ENCODE measurements at places on chromosomes 16 and 17.

DNA sequence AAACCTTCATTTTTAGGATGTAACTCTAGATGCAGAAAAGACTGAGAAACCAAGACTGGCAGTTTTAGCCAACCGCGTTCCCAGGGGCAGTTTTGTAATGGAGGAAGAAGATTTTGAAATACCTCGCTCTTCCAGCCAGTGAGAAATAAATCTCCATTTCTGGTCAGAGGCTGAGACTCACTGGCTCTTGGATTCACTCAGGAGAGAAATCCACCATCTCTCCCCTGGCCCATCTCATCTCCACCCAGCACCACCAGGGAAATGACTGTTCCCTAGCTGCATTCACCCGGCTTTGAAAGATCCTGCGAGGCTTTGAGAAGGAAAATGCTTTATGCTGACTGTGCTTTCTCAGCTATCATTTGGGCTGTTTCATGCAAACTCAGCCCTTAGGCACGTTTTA is 185.2 kb downstream of the SOX9 start:
- no peaks in the 10 kb centered on the region for H3K27me3 ChIP-seq
- H3K36me3 ChIP-seq, result no peaks in the 10 kb centered on the region
- H3K4me1 ChIP-seq, result no peaks in the 10 kb centered on the region
- H3K4me3 ChIP-seq, result no peak overlapping the region
- H3K27ac ChIP-seq, result no peak overlapping the region
- no peak for DNase-seq

DNA sequence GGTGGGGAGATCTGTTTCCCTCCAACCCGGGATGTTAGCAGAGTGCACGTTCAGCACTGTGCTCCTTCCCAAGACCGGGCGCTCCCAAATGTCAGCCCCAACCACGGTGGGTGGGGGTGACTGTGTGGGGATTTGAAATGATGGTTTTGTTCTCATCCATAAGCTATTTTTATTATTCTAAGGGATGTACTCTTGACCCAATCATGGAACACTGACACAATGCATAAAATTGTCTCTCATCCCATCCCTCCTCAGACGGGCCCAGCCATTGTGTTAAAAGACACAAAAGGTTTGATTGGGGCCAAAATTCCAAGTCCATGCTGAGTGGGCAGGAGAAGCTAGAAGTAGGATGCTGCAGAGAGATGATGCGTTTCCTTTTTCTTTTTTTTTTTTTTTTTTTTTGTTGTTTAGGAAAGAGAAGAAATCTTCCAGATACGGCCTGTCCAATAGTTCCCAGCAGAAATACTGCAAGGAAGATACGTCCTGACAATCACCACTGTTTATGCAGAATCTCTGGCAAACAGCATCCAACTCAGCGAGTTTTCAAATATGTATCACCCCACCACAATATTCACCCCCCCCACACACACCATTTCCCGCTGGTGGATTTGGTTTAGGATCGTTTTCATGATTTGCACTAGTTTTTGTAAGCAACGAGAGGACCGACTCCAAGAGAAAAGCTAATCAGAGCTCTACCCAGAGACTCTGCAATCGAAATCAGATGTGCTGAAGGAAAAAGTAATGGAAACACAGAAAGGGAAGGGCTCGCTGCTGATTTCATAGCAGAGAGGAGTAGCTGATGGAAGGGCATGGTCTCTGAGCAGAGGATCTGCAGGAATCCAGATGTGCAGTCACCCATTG is 163.5 kb upstream of the DYNLRB2 start:
- no peaks in the 10 kb centered on the region for H3K36me3 ChIP-seq
- H3K27me3 ChIP-seq, result no peaks in the 10 kb centered on the region
- H3K4me3 ChIP-seq, result no peak overlapping the region
- H3K4me1 ChIP-seq, result no peaks in the 10 kb centered on the region
- DNase-seq, result no peak

DNA sequence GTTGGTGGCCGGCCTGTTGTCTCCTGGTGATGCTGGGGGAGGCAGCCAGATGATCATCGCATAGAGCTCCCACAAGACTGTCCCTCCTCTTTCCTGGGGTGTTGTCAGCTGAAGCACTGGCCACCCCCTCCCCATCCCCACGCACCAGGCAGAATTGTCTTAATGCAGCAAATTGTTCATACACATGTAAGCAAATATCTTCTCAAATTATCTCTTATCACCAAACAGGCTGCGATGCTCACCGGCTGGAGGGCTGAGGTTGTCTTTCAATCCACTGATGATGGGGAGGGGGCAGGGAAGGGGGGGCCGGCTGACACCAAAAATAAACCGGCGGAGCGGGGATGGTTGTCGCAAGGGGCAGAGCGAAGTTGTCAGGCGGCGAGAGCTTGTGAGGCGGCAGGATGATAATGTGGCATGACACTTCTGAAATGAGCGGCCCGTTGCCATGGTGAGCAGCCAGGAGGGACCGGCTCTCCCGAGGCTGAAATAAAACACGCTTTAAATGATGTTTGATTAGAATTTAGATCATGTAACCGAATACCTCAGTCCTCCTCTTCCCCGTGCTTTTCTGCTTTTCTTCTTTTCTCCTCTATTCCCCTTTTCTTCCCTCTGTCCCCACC is 59.8 kb downstream of the MRM1 start:
- H3K4me3 ChIP-seq, result no peak overlapping the region
- H3K27ac ChIP-seq, result no peak overlapping the region
- H3K36me3 ChIP-seq, result no peaks in the 10 kb centered on the region
- H3K27me3 ChIP-seq, result peaks cover 5% of the 10 kb centered on the region
- no peak for DNase-seq

DNA sequence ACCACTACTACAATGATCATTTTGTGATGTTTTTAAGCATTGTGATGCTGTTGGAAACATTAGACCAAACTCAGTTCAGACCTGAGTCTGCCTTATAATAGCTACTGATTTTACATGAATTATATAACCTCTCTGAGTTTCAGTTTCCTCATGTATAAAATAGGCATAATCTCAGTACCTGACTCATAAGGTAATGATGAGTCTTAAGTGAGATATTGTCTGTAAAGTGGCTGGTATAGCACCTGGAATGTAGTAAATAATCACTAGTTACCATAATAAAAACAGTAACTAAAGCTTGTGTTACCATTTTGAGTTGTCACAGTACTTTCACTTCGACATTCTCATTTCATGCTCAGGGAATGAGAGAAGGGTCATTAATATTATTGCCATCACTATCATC is 381.5 kb upstream of the SALL1 start:
- no peaks in the 10 kb centered on the region for H3K4me1 ChIP-seq
- H3K27me3 ChIP-seq, result no peaks in the 10 kb centered on the region
- no peak overlapping the region for H3K4me3 ChIP-seq
- no peaks in the 10 kb centered on the region for H3K36me3 ChIP-seq
- DNase-seq, result no peak

DNA sequence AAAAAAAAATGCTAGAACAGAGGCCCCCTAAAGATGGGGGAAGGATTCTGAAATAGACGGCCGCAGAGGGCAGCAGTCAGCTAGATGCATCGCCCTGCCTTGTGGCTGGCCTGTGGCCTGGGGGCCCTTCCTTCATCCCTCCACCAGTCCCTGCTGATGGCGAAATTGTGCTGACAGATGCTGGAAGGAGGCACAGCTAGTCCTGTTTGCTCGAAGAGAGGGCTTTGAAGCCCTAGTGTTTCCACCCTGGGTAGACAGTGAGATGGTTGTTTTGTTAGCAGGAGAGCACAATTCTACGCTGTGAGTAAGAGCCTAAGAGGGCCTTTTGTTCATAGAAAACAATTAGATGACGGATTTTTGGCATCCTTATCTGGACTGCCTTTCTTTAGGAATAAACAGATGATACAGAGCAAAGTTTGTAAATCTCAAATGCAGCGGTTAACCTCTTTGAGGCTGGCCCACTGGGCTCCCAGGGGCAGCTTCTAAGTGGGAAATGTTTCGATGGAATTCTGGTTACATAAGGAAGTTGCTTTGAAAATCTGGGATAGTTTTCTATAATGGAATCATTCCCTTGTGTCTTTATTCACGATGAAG is 23.0 kb downstream of the VPS35L start:
- DNase-seq, result no peak
- no peaks in the 10 kb centered on the region for H3K4me1 ChIP-seq
- no peaks in the 10 kb centered on the region for H3K27me3 ChIP-seq
- no peaks in the 10 kb centered on the region for H3K36me3 ChIP-seq
- H3K27ac ChIP-seq, result no peak overlapping the region

- DNase-seq, result no peak
- H3K4me1 ChIP-seq, result no peaks in the 10 kb centered on the region
- H3K27me3 ChIP-seq, result no peaks in the 10 kb centered on the region
- no peaks in the 10 kb centered on the region for H3K36me3 ChIP-seq
- H3K27ac ChIP-seq, result peak overlapping the region; percentile 18
- H3K4me3 ChIP-seq, result no peak overlapping the region
Measured at GRCh38 chr17:76544546-76545365, 4.9 kb downstream of the PRCD start.

- DNase-seq, result peak; percentile 91
- H3K4me1 ChIP-seq, result no peaks in the 10 kb centered on the region
- H3K27me3 ChIP-seq, result no peaks in the 10 kb centered on the region
Measured at GRCh38 chr17:79993390-79994227, 42.1 kb downstream of the TBC1D16 start.

GRCh38 chr17:64357191-64357981 is 33.3 kb downstream of the PECAM1 start:
- no peaks in the 10 kb centered on the region for H3K4me1 ChIP-seq
- no peaks in the 10 kb centered on the region for H3K27me3 ChIP-seq
- no peak overlapping the region for H3K27ac ChIP-seq
- no peak for DNase-seq

- H3K27me3 ChIP-seq, result no peaks in the 10 kb centered on the region
- no peaks in the 10 kb centered on the region for H3K4me1 ChIP-seq
- DNase-seq, result peak; percentile 38
- H3K27ac ChIP-seq, result no peak overlapping the region
- no peak overlapping the region for H3K4me3 ChIP-seq
Measured at GRCh38 chr17:50816771-50817751, 18.3 kb upstream of the WFIKKN2 start.

DNA sequence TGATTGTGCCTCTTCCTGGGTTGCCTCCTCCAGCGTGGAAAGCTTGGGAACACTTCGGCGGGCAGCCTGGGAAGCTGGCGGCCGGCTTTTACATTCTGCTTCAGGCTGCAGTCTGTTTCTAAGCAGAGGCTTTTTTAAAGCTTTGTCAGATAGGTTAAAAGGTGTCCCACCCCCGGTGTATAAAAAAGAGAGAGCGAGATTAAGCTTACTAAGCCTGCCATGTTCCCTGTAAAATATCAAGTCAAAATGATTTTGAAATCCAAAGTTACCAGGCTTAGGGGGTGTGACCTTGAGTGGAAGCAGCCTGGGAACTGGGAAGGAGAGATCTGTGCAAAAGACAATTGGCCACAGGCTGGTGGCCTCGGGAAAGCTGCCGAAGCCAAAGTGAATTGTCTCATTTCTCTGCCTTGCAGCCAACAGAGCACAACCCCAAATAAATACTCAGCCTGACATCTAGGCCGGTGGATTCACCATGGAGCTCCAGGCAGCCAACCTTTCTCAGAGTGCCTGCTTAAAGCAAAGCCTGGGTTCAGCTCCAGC is 254.5 kb downstream of the FTO start:
- H3K4me1 ChIP-seq, result no peaks in the 10 kb centered on the region
- H3K36me3 ChIP-seq, result no peaks in the 10 kb centered on the region
- no peak for DNase-seq
- H3K4me3 ChIP-seq, result no peak overlapping the region

- no peaks in the 10 kb centered on the region for H3K36me3 ChIP-seq
Measured at GRCh38 chr16:83400234-83400633, 407.5 kb upstream of the HSBP1 start.

DNA sequence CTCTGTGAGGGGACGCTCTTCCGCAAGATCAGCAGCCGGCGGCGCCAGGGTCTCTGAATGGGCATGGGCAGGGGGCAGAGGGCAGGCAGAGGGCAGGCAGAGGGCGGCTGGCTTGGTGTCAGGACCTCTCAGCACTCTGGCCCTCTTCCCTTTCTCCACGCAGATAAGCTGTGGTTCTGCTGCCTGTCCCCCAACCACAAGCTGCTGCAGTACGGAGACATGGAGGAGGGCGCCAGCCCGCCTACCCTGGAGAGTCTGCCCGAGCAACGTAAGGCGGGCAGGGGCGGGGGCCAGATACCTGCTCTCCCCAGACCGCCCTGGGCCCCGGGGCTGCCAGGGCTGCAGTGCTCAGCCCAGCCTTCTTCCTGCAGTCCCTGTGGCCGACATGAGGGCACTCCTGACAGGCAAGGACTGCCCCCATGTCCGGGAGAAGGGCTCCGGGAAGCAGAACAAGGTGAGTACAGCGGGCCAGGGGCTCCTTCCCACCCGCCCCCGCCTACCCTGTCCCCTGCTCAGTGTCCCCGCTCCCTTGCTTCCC is 4.1 kb downstream of the ELMO3 start:
- no peak for DNase-seq
- H3K27me3 ChIP-seq, result no peaks in the 10 kb centered on the region
- no peaks in the 10 kb centered on the region for H3K4me1 ChIP-seq
- no peak overlapping the region for H3K27ac ChIP-seq
- H3K4me3 ChIP-seq, result no peak overlapping the region

GRCh38 chr17:34706029-34706428 is 126.6 kb downstream of the TMEM132E start:
- H3K36me3 ChIP-seq, result no peaks in the 10 kb centered on the region
- no peaks in the 10 kb centered on the region for H3K4me1 ChIP-seq
- no peaks in the 10 kb centered on the region for H3K27me3 ChIP-seq
- H3K4me3 ChIP-seq, result no peak overlapping the region

- H3K4me1 ChIP-seq, result no peaks in the 10 kb centered on the region
- H3K27ac ChIP-seq, result no peak overlapping the region
- H3K4me3 ChIP-seq, result no peak overlapping the region
- no peaks in the 10 kb centered on the region for H3K27me3 ChIP-seq
Measured at GRCh38 chr17:76477576-76477975, 10.2 kb downstream of the AANAT start.

DNA sequence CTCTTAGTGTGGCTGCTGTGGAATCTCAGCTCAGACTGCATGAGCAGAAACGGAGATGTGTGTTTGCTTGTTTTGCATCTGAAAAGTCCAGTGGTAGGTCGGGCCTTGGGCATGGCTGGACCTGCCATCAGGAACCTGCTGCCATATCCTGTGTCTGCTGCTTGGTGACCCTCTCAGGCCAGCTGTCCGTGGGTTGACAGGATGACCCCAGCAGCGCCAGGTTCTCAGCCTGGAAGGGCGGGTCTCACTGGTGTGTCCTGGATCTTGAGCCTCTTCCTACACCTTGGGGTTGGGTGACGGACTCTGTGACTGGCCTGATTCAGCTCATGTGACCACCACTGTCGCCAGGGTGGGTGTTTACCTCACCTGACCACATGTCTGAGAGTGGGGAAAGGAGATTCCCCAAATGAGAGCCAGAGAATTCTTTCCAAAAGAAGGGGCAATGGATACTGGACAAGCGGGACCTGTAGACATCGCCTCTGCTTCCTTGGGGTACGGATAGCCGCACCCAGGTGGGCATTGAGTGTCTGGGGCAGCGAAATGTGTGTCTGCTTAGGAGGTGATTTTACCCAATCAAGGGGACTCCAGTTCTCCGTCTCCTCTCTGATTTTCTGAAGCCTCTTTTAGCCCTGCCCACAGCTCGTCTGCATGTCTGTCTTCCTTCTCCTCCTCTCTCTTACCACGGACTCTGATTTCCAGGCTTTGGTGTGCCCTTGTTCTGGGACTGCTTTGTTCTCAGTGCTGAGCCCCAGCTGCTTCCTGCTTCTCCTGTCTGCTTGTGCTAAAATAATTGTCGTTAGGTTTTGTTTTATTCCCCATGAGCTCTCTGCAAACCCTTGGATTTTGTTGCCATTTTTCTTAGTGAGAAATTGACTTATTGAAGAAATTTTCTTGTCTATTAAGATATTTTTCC is 399.7 kb downstream of the CPPED1 start:
- no peaks in the 10 kb centered on the region for H3K27me3 ChIP-seq
- no peak for DNase-seq
- H3K36me3 ChIP-seq, result no peaks in the 10 kb centered on the region
- no peak overlapping the region for H3K4me3 ChIP-seq
- H3K4me1 ChIP-seq, result no peaks in the 10 kb centered on the region

Data from uterus (tissue), 4 donors.